NCI-H1417 treated with DMSO at 0.1 percent for 48 hours (cell line): ENCODE measurements at places on chromosomes 1 and 21.

DNA sequence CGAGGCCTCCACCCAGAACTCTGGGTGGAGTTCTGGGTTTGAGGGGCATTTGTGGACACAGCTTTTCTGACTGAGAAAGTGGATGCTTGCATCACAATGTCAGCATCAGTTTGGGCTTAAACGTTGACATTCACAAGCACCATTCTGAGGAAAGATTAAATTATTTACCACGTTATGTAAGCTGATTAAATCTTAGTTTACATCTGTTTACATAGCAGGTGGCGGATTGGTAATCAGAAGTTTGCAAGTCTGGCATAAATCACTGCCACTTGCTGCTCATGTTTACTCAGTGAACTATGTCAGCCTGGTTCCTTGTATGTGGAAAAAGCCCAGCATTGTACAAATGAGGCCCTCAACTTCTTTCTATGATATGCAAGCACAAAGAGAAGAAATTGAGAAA is 310.1 kb downstream of the PAPPA2 start:
- DNase-seq: no peak

GRCh38 chr21:37435120-37435519 is 68.5 kb downstream of the DYRK1A start:
- peak; percentile 28 for DNase-seq

GRCh38 chr1:114703242-114703641 is 7.9 kb upstream of the AMPD1 start:
- no peak for DNase-seq

DNA sequence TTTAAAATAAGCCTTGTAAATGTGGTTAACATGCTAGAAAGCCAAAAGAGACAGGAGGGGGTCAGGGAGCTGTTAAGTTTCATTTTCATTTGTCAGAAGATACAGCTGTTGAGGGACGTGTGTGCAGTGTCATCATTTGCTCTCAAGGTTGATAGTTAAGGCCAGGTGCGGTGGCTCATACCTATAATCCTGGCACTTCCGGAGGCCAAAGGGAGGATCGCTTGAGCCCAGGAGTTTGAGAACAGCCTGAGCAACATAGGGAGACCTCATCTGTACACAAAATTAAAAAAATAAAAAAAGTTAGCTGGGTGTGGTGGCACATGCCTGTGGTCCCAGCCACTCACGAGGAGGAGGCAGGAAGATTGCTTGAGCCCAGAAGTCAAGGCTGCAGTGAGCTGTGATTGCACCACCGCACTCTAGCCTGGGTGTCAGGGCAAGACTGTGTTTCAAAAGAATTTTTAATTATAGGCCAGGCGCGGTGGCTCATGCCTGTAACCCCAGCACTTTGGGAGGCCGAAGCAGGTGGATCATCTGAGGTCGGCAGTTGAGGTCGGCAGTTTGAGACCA is 22.7 kb downstream of the ZBTB8OS start:
- DNase-seq: no peak

- DNase-seq: no peak
These were observed 25.0 kb upstream of the POU3F1 start for GRCh38 chr1:38071312-38072256.

DNA sequence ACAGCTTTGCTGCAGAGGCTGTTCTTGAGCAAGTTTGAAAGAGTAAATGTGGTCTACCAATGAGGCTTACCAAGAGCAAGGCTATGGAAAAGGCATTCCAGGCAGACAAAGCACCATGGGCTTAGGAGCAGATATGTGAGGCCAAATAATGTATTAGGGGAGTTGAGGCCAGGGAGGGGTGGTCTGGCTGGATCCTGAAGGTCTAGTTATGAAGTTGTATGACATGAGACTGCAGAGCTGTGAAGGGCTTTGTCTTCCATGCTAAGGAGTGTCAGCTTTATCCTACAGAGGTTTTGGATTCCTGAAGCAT is 51.8 kb upstream of the TSPAN2 start:
- DNase-seq: no peak

DNA sequence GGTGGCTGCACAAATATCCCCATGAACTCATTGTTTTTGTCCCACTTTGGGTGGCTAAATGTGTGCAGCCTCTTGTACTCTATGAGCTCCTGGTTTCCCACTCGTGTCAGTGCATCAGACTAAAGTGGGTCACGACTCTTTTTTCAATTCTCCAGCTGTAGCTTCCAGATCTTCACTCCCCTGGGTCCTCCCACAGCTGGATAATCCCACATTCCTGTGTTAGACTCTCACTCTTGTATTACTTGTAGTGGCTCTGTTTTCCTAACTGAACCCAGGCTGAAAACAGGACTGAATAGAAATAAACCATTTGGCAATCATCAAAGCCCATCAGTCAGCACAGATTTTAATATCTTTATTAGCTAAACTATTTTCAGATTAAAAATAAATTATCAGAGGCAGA is 60.4 kb downstream of the UBE2U start:
- no peak for DNase-seq

DNA sequence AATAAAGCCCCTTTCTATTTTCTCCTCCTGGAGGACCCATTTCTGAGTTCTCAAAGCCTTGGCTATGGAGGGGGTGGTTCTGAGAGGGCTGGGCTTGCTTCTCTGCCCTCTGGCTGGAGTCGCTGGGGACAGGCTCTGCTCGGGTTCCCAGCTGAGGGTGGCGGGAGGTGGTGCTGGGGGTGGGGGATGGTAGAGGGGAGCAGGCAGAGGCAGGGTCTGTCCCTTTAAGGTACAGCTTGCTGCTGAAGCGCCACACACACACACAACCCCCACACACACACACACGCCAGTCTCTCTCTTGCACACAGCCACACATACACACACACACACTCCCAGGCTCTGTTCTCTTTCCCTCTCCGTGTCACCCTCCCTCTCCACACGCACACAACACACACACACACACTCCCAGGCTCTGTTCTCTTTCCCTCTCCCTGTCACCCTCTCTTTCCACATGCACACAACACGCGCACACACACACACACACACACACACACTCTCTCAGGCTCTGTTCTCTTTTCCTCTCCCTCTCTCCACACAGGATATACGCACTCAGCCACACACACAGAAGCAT is 69.8 kb upstream of the SSBP3 start:
- no peak for DNase-seq

DNA sequence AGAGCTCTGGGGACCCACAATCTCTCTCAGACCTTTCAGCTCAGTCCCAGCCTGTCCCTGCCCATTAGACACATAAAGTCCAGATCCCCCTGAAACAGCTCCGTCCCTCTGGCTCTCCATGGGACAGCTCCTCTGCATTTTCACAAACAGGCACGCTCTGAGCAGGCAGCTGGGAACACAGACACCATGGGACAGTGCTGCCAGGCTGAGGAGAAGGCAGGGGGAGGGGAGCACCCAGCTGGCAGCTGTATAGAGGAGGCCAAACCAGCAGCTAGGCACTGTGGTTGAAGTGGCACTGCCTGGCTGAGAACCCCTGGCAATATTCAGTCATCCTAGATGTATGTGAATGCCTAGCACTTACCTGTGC is 2.0 kb downstream of the TMEM63A start:
- no peak for DNase-seq

DNA sequence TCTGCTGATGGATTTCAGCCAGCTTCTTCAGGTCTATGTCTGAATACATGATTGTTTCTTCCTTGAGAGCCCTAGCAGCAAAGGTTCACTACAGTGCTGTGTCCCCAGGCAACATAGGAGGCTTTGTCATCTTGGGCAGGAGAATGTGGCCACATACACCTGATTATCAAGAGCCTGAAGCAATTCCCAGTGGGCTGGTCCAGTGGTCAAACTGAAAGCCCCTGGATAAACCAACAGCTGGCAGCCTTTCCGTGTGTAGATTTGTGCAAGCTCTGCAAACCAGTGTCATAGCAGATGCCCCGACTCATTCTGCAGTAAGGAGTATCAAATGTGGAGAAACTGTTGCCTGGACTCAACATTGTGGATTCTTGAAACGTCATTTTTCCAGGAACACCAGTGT is 2.3 kb upstream of the GIPC2 start:
- DNase-seq: no peak

GRCh38 chr1:78519446-78519845 is 28.7 kb downstream of the PTGFR start:
- DNase-seq: no peak

- DNase-seq: no peak
These were observed 258.0 kb upstream of the FMN2 start for GRCh38 chr1:239833723-239834122.

- DNase-seq: no peak
These were observed 1.2 kb upstream of the ZNF124 start for GRCh38 chr1:247172996-247173395.

DNA sequence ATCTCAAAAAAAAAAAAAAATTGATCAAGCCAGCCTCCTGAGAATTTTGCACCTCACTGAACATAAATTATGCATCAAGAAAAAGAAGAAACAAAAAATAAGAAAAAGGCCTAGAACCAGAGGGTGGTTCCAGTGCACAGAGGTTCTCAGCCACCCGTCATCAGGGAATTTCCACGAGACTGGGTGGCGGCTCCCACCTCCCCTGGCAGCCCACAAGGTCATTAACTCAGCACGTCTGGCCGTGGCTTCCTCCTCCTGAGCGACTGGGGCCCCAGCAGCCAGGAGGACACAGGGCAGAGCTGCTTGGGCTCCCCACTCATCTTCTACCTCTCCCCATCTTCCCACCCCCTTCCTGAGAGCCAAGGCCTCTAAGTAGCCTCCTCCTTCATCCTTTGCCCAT is 15.7 kb upstream of the TMEM51 start:
- DNase-seq: no peak

DNA sequence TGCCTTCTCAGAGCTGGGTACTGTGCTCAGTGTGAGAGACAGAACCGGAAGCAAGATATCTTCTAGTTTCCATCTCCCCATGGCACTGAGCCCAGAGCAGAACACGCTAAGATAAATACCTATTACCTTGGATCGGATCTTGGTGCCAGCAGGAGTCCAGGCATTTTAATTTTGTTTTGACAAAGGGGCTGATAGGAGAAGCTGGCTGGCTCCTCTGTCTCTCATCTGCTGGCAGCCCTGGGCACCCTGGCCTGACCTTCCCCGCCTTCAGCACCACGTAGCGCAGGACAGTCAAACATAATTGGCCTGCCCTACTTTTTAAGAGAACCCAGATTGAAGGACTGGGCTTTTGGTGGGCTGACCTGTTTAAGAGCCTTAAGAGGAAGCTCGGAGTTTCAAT is 160.7 kb upstream of the KLHDC7A start:
- DNase-seq: no peak

GRCh38 chr1:20640183-20640597 is 6.9 kb downstream of the PINK1 start:
- no peak for DNase-seq

DNA sequence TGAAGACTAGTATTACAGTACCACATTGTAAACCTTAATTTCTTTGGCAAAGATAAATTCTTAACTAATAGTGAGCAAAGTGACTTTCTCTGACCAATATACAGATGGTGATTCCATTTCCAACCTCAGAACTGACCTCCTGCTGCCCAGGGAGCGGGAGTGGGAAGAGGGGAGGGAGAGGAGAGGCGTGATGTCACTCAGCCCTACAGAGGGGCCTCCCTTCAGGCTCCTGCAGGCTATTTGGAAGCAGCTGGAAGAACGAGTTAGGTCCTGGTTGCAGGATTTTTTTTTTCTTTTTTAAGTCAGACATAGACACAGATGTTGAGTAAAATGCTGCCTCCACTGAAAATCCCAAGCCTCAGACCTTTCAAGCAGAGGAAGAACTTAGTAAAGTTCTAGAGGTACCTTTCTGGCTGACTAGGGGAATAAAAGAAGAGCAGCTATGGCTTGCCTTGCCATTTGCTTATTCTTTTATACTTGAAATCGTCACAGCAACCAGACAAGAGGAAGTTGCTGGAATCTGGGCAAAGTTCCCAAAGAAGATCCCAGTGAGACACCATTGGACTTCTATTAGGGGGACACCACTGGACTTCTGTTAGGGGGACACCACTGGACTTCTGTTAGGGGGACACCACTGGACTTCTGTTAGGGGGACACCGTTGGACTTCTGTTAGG is 54.5 kb downstream of the EXO1 start:
- DNase-seq: no peak

DNA sequence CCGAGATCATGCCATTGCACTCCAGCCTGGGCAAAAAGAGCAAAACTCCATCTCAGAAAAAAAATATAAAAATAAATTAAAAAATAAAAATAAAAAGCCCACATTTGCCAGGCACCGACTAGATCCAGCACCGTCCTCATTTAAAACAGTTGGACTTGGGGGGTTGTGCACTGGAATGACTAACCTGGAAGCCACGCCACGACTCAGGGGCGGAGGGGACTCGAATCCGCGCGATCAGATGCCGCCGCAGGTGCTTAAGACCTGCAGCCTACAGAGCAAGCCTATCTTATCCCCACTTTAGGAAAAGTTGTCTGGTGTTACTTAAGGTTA is 38.5 kb downstream of the ZBTB8OS start:
- DNase-seq: no peak

GRCh38 chr1:19274636-19275035 is 13.9 kb downstream of the AKR7A3 start:
- DNase-seq: no peak

DNA sequence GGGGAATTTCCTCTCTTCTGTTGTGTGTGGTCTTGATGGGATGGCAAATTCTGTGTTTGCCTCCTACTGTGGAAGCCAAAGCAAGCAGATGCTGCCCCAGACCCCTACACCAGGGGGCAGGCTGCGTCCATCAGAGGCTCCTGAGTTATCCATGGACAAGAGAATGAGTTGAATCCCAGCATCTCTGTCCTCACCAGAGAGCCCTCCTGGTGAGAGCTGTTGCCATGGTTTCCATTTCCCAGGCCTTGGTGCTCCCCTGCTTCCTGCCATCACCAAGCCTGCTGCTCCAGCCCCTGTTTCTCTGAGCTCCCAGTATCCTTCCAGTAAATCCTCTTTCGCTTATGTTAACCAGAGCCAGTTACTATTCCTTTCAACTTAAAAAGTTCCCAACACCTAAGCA is 20.4 kb upstream of the GNG12 start:
- peak; percentile 58 for DNase-seq

DNA sequence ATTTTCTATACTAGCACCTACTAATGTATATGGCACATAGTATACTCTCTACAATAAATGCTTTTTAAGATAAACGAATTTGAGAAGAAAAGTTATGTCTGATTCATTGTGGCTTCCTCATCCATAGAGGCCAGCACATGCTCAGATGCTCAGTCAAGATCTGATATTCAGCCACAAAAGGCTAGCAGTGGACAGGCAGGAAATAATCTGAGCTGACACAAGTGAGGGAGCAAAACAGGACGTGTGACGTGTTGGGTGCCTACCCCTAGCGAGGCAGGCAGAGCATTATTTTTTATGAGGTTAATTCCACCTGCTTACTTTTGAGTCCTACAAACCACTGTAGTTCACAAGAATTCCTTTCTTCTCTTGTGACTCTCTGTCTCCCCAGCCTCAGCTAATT is 550.9 kb downstream of the SMYD3 start:
- DNase-seq: no peak

DNA sequence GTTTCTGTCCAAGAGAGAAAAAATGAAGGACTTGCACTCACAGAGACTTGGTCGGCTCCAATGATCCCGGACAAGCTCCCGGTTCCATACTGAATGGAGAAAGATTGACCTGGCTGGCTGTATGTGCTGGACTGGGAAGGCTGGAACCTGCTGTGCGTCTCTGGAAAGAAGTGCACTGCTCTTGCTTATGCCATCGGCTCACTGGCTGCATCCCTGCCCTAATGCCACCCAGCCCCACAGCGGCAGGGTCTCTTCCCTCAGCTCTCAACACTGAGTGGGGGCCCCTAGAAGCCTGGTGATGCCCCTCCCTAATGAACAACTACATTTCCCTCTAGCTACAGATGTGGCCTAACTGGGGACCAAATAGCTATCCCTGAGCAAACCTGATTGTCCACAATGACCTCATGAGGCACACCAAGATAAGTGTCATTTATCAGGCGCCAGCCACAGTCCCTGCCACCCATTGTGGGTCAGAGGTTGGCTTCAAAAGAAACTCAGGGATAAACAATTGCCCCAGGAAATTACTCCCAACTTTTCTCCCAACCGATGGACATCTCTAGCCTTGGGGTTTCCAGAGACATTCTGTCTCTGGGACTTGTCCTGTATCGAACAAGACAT is 2.6 kb downstream of the CTSE start:
- no peak for DNase-seq
